CD4-positive, alpha-beta T cell treated with Interleukin-1 beta for 1 hour (primary cell): ENCODE measurements at places on chromosomes 4 and X.

DNA sequence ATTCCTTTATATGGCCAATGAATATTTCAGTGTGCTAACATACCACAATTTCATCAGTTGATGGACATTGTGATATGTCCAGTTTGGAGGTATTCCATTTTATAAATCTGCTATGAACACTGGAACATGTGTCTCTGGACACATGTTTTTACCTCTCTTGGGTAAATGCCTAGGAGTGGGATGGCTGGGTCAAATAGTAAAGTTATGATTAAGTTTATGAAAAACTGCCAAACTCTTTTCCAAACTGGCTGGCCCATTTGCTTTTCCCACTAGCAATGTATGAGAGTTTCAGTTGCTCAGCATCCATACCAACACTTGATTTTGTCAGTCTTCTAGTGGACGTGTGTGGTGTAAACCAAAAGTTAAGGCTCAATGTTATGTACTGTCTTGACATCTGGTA is 40.5 kb downstream of the CEP44 start:
- no peak for DNase-seq

DNA sequence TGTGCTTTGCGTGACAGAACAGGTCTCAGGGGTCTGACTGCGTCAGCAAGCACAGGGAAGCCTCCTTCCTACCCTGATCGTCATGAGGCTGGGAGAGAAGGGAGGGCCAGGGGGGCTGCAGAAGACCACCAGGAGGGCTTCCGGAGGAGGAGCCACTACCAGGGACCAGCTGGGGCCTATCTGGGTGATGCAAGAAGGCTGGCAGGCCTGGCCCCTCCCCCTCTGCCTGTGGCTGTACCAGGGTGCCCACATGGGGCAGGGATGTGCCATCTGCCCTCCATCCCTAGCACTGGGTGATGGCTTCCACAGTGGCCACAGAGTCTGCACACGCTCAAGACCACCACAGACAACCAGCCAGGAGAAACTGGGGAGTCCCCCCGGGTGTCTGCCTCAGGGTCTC is 116.4 kb upstream of the NKX1-1 start:
- DNase-seq: no peak

DNA sequence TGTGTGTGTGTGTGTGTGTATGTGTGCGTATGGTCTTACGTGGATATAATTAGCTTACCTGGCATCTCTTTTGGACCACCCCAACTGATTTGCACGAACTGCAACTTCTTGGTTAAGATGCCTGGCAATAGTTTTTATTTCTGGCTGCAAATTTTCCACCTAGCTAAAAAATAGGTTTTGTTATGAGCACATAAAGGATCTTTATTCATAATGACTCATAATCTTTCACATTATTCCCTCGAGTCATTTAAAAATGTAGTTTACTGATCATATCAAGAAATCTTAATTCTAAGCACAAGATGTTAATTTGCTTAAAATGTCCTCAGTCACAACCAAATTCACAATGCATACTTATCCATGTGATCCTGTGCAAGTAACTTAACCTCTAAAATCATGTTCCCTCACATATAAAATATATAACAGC is 1.5 kb downstream of the COX18 start:
- no peak for DNase-seq

DNA sequence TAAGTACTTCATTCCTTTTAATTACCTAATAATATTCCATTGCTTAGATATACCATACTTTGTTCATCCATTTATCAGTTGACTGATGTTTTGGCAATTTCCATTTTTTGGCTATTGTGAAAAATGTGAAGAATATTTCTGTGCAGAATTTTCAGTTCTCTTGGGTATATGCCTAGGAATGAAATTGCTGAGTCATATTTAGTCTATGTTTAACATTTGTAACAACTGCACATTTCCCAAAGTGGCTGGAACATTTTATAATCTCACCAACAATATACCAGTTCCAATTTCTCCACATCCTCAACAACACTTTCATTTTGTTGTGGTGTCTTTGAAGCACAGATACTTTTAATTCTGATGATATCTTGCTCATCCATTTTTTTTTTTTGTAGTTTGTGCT is 215.5 kb downstream of the PDGFC start:
- DNase-seq: no peak
